T-helper 2 cell (primary cell): ENCODE measurements at places on chromosomes 5 and 9.

- no peak for DNase-seq
Measured at GRCh38 chr5:144779368-144779767, 608.7 kb downstream of the KCTD16 start.

DNA sequence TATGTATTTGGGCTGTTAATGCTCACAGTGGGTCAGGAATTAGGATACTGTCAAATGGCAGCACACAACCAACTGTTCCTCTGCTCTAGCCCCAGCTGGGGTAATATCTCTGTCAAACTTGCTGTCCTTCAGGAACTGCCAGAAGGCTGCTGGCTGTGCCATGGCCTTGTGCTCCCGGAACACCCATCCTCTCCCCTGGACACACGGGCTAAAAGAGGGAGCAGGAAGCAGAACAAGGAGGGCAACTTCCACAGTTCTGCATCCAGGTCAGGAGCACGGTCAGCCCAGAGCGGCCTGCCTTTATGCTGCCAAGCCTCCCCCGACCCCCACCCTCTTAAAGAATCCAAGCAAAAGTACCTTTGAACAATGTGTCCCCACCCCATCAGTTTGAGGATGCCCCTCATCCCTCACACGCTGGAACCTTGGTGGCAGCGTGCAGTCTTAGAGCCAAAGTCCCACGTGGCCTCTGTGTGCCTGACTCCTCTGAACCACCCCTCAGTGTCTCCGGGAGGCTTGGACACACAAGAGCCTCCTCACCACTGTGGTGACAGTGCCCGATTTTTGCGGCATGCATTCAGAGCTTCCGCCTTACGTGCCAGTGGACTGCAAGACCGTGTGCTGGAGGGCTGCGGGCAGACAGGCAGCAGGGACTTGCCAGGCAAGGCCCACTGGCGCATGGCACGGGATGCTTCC lies 60.8 kb downstream of the PSMB7 start:
- no peak for DNase-seq

GRCh38 chr5:133907075-133907474 lies 61.4 kb downstream of the C5orf15 start:
- DNase-seq, result no peak

DNA sequence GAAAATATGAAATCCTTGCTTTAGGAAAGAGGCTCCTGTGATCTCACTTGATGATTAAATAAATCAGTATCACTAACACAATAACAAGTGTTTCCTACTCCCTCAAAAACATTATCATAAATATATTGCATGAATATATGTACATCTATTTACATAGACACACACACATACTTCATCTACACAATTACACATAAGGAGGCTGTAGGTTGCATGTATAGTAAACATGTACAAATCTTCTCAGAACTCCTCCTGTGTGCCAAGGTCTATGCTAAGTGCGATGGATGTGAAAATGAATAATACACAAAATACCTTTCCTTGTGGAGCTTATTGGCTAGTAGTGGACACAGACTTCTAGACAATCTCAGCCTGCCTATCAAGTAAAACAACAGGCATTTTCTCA lies 239.9 kb downstream of the AGTPBP1 start:
- no peak for DNase-seq

GRCh38 chr9:121373011-121373729 lies 3.1 kb upstream of the STOM start:
- no peak for DNase-seq
